ENCODE measurements at places on chromosomes 1 and 21. TPM values are rescaled to one million over a fixed set of nuclear protein-coding genes. Genes with fewer than 3 reads are reported as not detected.

The LCE3D gene
- polyA plus RNA-seq = not detected

The CTSS gene
- 2.3 TPM for polyA plus RNA-seq

The OR2W3 gene
- 0.13 TPM for polyA plus RNA-seq

The GRIK1 gene
- not detected for polyA plus RNA-seq

The NBPF8 gene
- polyA plus RNA-seq = 13.3 TPM

The KIF2C gene
- 22.2 TPM for polyA plus RNA-seq

The PADI1 gene
- polyA plus RNA-seq = 0.62 TPM

The YY1AP1 gene
- polyA plus RNA-seq = 85.3 TPM

GRCh38 chr1:30417001-30417700 is 306.2 kb downstream of the MATN1 start:
- no peaks in the 10 kb centered on the region for H3K4me1 ChIP-seq
- no peak overlapping the region for H3K4me3 ChIP-seq
- H3K27me3 ChIP-seq = no peaks in the 10 kb centered on the region
- H3K27ac ChIP-seq = no peak overlapping the region

DNA sequence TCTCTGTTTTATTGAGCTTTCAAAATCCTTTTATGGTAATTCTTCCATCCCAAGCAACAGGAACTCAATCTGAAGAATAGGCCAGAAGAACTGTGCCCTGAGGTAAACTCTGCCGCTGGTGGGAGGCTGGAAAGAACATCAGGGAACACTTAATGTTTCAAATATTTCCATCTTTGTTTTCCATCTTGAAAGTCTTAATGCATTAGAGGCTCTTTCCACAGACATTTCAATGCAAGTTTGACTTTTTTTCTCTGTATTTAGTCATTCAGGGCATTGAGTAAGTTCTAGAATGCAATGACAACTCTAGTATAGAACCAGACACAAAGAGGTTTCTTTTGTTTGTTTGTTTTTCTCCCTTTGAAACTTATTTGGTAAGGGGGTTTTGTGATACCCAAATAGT is 61.5 kb downstream of the KIAA0040 start:
- H3K4me1 ChIP-seq = no peaks in the 10 kb centered on the region
- H3K27me3 ChIP-seq = no peaks in the 10 kb centered on the region
- H3K4me3 ChIP-seq = no peak overlapping the region
- no peaks in the 10 kb centered on the region for H3K36me3 ChIP-seq
- no peak overlapping the region for H3K27ac ChIP-seq
- no peak for DNase-seq

DNA sequence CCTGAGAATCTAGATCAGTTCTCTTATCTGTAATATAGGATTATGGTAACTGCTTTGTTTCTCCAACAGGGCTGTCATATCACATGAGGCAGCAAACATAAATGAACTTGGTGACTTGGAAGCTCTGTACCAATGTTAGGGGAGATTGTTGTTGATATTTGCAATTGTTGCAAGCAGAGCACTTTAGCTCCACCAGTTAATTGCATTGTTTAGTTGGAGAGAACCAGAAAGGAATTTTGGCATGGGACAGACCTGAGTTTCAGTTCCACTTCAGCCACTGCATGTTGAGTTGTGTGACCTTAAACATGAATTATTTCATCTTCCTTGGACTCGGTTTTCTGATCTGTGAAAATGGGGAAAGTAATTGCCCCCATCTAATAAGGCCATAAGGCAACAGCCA is 142.3 kb upstream of the JUN start:
- 0 out of 2 replicates have a peak, but pooled peaks cover 4% of the 10 kb centered on the region for H3K4me1 ChIP-seq
- no peak overlapping the region for H3K27ac ChIP-seq
- H3K36me3 ChIP-seq = no peaks in the 10 kb centered on the region

DNA sequence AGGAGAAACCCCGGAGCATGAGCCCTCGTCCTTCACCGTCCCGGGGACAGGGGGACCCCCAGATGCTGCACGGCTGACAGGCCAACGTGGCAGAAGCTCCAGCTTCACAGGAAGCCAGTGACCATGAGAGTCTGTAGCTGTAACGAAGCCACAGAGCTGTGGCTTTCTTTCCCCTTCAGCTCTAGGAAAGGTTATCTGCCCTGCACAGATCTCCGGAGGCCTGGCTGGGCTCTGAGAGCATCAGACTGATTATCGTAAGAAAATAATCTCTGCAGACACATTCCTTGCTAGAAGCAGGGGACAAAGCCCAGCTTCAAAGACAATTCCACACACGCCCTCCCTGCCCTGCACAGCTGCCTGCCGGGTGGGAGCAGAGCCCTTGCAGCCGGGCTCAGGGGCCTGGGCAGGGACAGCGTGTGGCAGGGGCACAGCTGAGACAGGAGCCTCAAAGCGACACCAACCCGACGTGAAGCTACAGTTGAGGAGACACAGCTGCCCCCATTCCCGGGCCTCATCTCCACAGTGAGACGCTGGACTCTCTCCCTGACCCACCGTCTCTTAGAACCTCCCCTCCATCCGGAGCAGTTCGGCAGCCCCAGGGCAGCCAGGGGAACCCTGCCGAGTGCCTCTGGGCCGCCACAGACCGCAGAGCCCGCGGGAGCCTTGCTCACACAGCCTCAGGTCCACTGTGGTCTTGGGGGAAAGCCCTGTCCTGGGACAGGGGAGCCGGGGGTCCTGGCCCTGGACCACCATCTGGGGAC is 30.6 kb downstream of the POFUT2 start:
- no peak overlapping the region for H3K27ac ChIP-seq
- H3K4me3 ChIP-seq = no peak overlapping the region
- H3K4me1 ChIP-seq = no peaks in the 10 kb centered on the region

GRCh38 chr21:42388740-42389448 is 7.0 kb downstream of the TMPRSS3 start:
- H3K27me3 ChIP-seq = no peaks in the 10 kb centered on the region
- H3K27ac ChIP-seq = no peak overlapping the region
- H3K36me3 ChIP-seq = no peaks in the 10 kb centered on the region

DNA sequence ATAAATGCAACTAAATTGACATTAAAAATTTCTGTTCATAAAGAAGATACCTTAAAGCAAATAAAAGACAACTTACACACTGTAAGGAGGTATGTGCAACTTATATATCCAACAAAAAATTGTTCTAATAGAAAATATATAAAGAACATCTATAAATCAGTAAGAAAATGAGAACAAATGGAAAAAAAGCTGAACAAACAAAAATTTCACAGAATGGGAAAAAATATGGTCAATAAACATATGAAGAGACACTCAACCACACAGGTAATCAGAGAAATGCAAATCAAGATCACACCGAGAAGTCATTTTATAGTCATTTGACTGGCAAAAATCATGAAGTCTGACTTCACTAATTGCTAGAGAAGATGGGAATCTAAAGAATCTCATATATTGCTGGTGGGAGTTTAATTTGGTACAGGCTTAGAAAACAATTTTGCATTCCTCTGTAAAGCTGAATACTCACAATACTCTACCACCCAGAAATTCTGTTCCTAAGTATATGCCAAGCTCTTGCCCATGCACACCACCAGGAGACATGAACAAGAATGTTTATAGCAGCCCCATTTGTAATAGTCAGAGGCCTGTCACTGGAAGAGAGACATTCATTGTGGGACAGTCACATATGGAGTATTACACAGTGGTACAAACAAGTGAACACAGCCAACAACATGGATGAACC is 22.0 kb upstream of the THEM5 start:
- H3K27ac ChIP-seq = no peak overlapping the region
- no peak overlapping the region for H3K4me3 ChIP-seq
- DNase-seq = no peak
- H3K27me3 ChIP-seq = no peaks in the 10 kb centered on the region
- H3K36me3 ChIP-seq = no peaks in the 10 kb centered on the region

GRCh38 chr1:228459091-228459993 is 27.8 kb upstream of the RNF187 start:
- peak overlapping the region; percentile 81 for H3K27ac ChIP-seq
- H3K27me3 ChIP-seq = no peaks in the 10 kb centered on the region
- H3K4me1 ChIP-seq = no peaks in the 10 kb centered on the region
- H3K36me3 ChIP-seq = no peaks in the 10 kb centered on the region
- peak; percentile 82 for DNase-seq
- H3K4me3 ChIP-seq = peak overlapping the region; percentile 88

GRCh38 chr21:32907521-32907920 is 118.2 kb upstream of the OLIG2 start:
- no peaks in the 10 kb centered on the region for H3K36me3 ChIP-seq
- peaks cover 13% of the 10 kb centered on the region for H3K27me3 ChIP-seq
- no peak for DNase-seq
- no peak overlapping the region for H3K4me3 ChIP-seq

DNA sequence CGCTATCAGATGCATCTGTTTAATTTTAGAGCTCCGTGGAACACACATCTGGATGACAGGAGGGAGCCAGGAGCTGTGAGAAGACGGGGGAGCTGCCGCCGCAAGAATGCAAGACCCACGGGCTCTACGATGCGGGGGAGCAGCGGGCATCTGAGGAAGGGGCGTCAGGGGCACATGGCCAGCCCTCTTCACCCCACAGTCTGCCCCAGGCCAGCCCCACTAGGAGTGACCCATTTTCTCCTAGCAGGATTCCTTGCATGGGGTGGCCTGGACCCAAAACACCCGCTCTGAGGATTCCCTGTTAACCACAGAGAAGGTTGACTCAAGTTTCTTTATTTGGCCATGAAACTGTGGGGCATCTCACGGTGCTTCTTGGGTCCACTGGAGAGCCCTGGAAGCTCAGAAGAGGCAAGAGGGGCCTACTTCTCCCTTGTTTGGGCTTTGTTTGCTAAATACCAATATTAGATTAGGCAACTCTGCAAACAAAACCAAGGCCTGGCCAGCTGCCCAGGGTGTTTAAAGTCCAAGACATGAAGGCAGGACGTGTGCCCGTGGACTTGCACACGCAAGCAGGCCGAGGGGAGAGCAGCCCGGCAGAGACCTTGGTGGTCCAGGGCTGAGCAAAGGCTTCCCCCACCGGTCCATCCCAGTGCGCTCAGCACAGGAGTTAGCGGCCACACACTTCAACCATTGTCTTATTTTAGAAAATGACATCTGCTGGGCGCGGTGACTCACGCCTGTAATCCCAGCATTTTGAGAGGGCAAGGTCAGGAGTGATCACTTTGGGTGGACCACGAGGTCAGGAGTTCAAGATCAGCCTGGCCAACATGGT is 89.8 kb downstream of the DHRS3 start:
- H3K4me1 ChIP-seq = no peaks in the 10 kb centered on the region
- H3K27ac ChIP-seq = no peak overlapping the region
- H3K36me3 ChIP-seq = no peaks in the 10 kb centered on the region
- no peaks in the 10 kb centered on the region for H3K27me3 ChIP-seq

- no peaks in the 10 kb centered on the region for H3K4me1 ChIP-seq
- no peak overlapping the region for H3K27ac ChIP-seq
- no peaks in the 10 kb centered on the region for H3K27me3 ChIP-seq
- no peaks in the 10 kb centered on the region for H3K36me3 ChIP-seq
Measured at GRCh38 chr1:181356505-181357340, 126.6 kb upstream of the CACNA1E start.

GRCh38 chr1:101203820-101204540 is 32.8 kb upstream of the S1PR1 start:
- no peak overlapping the region for H3K4me3 ChIP-seq
- peaks cover 10% of the 10 kb centered on the region for H3K4me1 ChIP-seq
- peak overlapping the region; percentile 19 for H3K27ac ChIP-seq
- no peaks in the 10 kb centered on the region for H3K27me3 ChIP-seq
- DNase-seq = peak; percentile 30

DNA sequence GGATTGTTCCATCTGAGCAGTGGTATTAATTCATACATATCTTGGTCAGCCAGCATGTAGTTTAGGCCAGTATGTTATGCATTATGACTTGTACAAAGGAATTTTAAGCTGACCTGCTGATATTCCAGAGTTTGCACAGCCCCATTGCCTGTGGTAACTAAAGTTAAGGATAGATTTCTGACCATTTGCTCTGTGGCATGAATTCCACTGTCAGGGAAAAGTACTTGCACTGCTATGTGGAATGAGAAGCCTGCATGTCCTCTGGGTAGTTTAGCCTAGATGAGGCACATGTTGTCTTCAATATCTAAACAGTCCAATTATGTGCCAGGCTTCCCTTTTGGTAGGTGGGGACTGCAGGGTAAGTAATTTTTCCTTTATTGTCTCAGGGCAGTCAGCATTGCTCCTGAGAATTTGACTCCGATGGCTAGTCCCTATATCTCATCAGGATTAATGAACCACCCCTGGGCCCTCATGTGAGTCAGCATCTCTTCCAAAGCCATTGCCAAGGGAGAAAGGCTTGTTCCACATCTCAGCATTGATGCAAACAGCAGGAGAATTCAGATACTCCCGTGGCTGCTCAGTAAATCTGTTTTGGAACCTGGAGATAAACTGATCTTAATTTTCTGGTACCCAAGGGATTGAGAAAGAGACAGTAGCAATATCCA is 30.2 kb downstream of the NEK7 start:
- H3K36me3 ChIP-seq = no peaks in the 10 kb centered on the region
- H3K4me3 ChIP-seq = no peak overlapping the region
- peaks cover 18% of the 10 kb centered on the region for H3K4me1 ChIP-seq
- no peak overlapping the region for H3K27ac ChIP-seq
- no peak for DNase-seq

- H3K27ac ChIP-seq = no peak overlapping the region
- no peak overlapping the region for H3K4me3 ChIP-seq
- H3K27me3 ChIP-seq = no peaks in the 10 kb centered on the region
- 0 out of 2 replicates have a peak, but pooled peaks cover 5% of the 10 kb centered on the region for H3K4me1 ChIP-seq
Measured at GRCh38 chr1:16334655-16335340, 17.5 kb downstream of the FBXO42 start.

- peaks cover 25% of the 10 kb centered on the region for H3K4me1 ChIP-seq
- peak overlapping the region; percentile 93 for H3K27ac ChIP-seq
- no peaks in the 10 kb centered on the region for H3K27me3 ChIP-seq
- DNase-seq = no peak
- H3K4me3 ChIP-seq = no peak overlapping the region
Measured at GRCh38 chr1:163439471-163439870, 117.7 kb downstream of the NUF2 start.

DNA sequence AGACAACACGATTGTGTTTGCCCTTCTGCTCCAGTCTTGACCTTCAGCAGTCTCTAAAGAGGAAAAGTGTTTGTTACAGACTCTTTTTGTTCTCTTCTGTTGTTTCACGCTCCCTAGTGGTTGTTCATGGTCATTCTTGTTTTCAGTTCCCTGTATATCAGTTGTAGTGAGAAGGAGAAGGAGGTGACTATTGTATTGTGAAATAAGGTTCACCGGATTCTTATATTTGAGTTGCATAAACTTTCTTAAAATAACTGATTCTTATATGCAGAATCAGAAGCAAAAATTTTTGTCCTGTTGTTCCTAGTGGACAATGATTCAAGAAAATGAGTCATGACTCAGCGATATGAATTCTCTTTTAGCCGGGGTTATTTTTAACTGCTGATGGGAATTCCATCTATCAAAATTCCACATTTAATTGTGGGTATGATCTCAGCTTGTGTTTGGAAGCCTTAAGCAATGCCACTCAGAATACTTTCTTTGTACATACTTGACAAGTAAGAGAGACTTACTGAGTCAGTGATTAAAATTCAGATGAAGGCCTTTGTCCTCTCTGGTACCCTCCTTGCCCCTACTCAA is 152.2 kb downstream of the CLEC20A start:
- no peaks in the 10 kb centered on the region for H3K36me3 ChIP-seq
- H3K4me1 ChIP-seq = no peaks in the 10 kb centered on the region

GRCh38 chr1:12342401-12343003 is 112.7 kb downstream of the VPS13D start:
- DNase-seq = no peak
- peaks cover 35% of the 10 kb centered on the region for H3K36me3 ChIP-seq
- no peak overlapping the region for H3K27ac ChIP-seq
- H3K27me3 ChIP-seq = no peaks in the 10 kb centered on the region
- H3K4me3 ChIP-seq = no peak overlapping the region
- peaks cover 43% of the 10 kb centered on the region for H3K4me1 ChIP-seq

GRCh38 chr1:49435291-49435690 is 588.5 kb downstream of the AGBL4 start:
- H3K4me1 ChIP-seq = no peaks in the 10 kb centered on the region
- no peak overlapping the region for H3K27ac ChIP-seq
- no peaks in the 10 kb centered on the region for H3K27me3 ChIP-seq
- H3K4me3 ChIP-seq = no peak overlapping the region
- H3K36me3 ChIP-seq = no peaks in the 10 kb centered on the region

All from SK-N-SH (cell line).